ENCODE measurements at places on chromosomes 4 and X.

GRCh38 chr4:184459413-184459812 lies 14.9 kb downstream of the IRF2 start:
- DNase-seq, result peak; percentile 21

DNA sequence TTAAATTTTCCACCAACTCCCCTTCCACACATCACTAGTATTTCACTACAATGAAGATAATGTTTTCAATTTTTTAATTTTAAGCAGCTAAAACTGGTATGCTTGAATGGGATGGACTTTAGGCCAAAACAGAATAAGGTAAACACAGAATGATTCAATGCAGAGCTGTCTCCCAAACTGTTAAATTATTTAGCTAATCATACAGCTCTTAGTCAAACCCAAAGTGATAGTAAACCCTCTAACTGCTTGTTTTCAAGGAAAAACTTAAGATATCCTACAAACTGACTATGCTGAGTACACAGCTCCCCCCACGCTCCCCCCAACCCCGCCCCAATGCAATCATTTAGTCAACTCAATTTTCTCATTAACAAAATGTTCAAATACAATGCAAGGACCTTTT lies 30.2 kb downstream of the CNOT6L start:
- DNase-seq, result no peak

DNA sequence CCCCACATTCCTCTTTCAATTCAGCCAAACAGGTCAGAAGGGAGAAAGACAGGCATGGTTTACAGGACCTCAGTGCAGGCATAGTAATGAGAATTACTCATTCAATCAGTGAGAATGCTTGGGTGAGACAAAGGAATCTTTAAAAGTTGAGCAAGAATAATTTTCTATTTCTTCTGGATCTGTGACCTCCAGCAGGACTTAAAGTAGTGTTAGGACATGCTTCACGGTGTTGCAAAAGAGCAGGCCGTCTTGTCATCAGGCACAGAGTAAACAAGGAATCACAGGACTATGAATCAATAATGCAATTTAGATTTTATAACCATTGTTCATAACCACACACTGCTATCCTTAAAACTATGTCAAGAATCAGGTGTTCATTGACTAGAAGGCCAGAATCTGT lies 130.6 kb upstream of the GLRA2 start:
- DNase-seq, result no peak

DNA sequence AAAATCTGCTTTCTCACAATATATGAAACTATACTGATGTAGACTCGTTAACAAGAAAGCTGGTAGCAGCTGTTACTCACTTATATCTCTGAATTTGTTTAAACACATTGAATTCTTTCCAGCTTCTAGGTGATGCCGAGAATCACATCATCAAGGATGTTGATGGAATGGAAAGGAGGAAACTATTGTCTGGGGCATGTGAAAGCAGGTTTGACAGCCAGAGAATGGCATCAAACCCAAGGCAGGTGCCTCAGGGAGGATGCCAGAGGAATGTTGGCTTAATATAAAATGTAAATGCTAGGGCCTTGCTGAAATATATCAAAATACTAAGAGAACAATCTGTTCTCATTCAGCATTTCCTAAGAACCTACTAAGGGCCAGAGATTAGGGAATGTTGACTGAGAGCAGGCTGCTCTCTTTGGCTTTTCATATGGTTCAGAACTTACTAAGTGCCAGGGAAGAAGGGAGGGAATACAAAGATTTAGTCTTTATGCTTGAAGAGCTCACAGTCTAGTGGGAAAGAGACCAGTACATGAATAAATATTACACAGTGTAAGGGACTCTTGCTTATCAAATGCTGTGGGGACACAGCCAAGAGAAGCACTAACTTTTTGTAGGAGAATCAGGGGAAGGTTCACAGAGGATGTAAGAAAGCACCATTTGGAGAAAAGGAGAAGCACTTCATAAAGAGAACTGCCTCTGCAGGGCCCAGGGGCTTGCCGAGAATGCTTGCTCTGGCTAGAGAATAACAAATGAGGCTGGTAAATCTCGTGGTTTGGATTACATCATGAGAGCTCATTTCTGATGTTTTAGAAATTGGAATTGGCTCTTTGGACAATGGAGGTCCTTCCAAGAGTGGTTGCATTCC lies 14.7 kb downstream of the SLIT2 start:
- DNase-seq, result no peak

DNA sequence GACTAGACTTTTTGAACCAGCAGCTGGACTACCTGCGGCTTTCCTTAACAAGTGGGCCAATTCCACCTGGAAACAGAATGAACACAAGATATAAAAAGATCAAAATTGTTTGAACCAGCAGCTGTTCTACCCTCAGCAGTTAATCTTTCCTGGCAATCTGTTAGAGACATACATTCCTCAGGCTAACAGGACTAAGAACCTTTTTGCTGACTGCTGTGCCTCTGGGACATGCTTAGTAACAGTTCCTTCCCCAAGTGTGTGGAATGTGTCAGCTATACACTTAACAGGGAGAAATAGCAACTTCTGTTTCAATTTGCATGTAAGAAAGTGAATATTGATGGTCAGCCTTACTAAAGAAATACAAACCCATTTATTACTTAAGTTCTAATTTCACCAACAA lies 554.4 kb downstream of the ARAP2 start:
- no peak for DNase-seq

DNA sequence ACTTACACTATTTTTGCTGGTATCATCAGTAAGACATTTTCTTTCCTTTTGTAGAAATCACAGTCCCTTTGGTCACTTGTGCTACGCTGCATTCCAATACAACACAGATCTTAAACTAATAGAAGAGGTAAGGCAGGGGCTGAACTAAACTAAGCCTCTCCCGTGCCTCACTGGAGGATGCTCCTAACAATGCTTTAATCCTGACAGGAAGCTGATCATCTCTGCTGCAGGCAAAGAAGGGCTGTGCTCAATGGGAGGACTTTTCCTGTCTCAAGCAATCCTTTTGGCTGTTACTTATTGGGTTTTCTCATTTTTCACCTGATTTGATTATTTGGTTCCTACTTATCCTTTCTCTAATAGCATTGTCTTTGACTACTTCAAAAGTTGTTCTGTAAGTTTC lies 583.1 kb downstream of the INPP4B start:
- DNase-seq, result no peak

DNA sequence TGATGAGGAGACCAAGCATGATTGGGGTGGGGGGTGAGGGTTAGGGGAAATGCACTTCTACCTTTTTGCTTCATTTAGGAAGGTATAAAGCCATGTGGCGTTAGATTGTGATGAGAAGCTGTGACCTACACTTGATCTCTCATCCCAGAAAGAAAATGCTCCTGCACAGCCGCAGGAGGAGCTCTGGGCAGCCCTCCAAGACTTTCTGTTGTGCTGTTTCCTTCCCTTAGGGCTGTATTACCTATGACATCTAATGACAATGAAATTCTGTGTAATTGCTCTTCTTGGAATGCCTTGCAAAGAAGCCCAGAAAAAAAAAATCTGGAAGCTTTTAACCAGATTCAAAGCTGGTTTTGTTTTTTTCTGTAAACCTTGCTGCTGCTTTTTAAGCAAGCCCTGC lies 13.4 kb downstream of the PRPS2 start:
- DNase-seq, result no peak

DNA sequence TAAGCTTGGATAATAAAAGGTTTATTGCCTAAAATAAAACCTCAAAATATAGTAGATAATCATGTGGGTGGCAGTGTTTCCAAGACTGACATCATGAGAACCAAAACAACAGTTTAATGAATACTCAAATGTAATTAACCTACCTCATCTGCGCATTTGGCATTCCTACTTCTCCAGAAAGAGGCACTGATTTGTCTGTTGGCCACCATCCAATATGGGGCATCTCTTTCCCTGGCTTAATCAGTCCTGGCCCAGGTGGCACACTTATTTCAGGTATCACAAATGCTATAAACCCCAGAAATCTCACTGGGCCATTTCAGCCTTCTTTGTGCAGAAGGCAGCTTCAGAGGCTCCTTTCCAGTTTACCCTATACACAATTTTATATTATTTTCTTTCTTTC lies 192.2 kb downstream of the COMMD8 start:
- no peak for DNase-seq

- DNase-seq, result peak; percentile 66
These were observed at the start of gene RAB9B for GRCh38 chrX:103831803-103832544. TSS of gene RAB9B (minus strand) at chrX:103832257. CDS start at chrX:103825784, 6,473 bp downstream.

DNA sequence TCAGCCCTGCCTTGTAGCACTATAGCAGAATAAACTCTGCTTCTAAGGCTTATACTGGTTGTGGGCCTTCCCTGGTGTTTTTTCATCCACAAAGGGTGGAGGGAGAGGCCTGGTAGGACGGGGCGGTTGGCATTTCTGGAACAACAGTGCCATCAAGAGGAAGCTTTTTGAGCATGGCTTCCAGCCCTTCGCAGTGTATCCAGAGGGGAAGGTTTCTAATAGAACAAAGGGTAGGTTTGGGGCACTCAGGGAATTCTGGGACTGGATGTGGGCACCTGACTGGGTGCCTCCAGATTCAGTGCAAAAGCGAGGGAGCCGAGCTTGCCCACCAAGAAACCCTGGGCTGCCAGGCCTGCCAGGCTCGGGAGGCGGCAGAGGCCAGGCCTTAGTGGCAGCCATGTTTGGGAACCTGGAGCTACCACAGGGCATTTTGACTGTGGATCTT lies 229.6 kb upstream of the AGTR2 start:
- peak; percentile 73 for DNase-seq

GRCh38 chrX:109840585-109840984 lies 107.5 kb upstream of the ACSL4 start:
- peak; percentile 79 for DNase-seq

DNA sequence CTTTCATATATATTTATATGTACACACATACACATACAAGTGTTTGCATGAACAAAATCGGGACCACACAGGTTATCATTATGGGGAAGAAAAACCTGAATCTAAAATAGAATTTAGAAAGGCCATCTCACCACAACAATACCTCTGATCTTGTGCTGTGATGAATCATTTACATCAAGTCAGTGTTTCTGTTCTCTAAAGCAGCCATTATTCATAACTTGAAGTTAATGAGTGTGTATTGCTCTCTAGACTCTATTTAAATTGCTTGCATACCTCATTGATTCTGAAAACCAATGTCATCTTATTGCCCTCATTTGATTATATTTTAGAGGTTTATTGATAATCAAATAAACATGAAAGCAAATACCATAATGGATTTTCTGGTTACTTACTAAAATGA lies 71.6 kb downstream of the FAM114A1 start:
- DNase-seq, result no peak

- DNase-seq, result no peak
These were observed 52.7 kb downstream of the ADGRA3 start for GRCh38 chr4:22463179-22463578.

DNA sequence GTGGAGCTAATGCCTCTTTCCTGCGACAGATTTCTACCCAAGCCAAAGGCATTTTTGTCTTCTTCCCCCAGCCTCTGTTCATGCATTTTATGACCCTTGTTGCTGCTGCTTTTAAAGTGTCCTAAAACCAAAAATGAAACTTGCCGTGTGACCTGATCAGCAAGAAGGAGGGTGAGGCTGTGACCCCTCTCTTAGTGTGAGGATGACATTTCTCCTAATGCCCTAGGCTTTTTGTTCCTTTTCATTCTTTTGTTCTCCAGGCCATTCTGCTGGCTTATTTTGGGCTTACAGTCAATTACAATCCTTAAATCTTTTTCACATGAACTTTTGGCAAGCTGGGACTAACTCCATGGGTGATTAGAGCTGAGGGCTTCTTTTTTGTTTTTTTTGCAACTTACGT lies 34.4 kb downstream of the PTTG2 start:
- no peak for DNase-seq

DNA sequence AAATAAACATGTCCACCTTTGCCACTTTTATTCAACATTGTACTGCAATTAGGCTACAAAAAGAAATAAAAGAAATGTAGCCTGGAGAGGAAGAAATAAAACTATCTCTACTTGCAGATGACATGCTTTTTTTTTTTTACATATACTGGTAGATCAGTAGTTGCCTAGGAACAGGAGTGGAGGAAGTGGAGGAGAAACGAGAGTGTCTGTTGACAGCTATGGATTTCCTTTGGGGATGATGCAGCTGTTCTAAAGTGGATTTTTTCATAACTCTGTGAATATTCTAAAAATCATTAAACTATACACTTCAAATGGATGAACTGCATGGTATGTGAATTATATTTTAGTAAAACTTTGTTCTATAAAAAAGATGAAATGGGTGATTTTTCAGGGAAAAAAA lies 116.4 kb downstream of the ANAPC4 start:
- DNase-seq, result no peak
